ENCODE measurements at places on chromosomes 16 and 17.

GRCh38 chr17:61233991-61234750, 165.5 kb upstream of the TBX2 start:
- DNase-seq = no peak

- no peak for DNase-seq
Observed at GRCh38 chr17:69912805-69913204, 162.2 kb upstream of the KCNJ16 start.

DNA sequence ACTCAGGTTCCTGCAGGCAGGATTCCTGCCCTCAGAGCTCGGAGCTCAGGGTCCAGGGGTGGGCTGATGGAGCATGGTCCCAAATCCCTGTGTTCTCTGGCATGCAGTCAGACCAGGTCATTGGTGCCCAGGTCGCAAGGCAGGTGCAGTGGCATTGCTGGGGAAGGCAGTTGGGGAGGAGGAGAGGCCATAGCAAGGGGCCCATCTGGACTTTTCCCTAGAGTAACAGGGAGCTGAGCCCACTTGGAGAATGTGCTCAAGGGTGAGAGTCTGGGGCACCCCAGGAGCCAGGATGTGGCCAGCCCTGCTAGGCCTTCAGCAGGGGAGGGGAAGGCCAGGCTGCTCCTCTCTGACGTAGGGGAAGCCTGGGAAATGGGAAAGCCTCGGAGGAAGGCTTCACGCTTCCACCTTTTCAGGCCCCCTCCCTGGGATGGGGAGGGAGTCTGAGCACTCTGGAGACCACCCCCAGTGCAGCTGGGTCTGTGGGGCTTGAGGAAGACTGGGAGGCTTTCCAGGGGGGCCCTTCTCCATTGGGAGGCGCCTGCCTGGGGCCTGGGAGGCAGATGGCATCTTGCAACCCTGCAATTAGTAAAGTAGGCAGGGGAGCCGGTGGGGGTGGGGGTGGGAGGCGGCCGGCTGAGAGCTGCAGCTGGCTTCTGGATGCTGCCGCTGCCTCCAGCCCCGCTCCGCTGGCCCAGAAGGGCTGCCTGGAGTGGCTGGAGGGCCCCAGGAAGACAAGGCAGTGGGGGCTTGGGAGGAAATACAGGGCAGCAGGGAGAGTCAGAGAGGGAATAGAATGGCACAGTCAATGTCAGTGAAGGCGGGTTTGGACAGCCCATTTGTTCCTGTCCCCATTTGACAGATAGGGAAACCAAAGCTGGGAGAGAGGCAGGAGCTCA, 21.1 kb upstream of the DOK4 start:
- DNase-seq = no peak

DNA sequence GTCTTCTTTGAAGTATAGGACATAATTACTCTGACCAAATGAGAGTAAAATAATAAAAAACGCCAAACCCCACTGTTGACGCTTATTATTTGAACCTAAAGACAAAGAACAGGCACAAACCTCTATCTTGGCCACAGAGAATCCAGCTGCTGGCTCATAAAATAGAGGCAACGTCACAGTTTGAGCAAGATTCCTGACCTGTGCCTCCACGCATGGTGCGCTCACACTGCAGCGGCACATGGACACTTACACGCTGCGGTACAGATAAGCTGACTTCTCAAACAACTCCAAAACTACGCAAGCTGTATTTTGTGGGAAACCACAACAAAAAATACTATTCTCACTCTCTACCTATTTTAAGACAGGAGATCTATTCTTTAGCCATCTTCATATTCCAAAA, 38.8 kb upstream of the TRAP1 start:
- no peak for DNase-seq

GRCh38 chr17:60390925-60391470, 935 bp downstream of the USP32 start:
- DNase-seq = no peak
